ENCODE measurements at places on chromosomes 7 and 10.

DNA sequence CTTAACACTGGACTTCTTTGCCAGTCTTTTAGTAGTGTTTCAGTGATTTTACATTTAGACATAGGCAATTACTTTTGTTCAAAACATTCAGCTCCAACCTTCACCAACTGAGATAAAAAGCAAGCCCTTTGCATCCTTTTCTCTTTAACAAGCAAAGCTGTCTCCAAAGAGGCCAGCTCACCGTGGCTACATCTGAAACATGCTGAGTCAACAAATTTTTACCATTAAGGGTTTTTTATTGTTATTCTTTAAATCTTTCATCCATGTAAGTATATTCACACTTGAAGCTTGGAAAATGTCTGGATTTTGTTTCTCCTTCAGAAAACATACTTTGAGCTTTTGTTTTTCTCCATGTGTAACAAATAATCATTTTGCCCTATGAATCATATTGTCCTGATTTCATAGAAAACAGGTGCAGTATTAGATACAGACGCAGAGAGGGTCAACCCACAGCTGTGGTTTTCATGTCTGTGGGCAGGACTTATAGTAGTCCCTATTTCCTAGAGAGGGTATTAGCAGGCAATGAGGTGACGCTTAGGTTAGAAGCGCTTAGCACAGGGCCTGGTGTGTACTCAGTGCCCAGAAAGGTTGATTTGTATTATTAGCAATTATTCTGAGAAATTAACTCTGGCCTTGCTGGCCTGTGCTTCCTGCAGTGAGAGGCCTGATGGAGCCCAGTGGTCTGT, 99.5 kb downstream of the MKI67 start:
- DNase-seq, result no peak

- DNase-seq, result no peak
Measured at GRCh38 chr10:118754229-118754555, 578 bp downstream of the CACUL1 start.

GRCh38 chr7:150972023-150972468, 6.1 kb downstream of the KCNH2 start:
- DNase-seq, result no peak

GRCh38 chr10:88804083-88804812, 1.7 kb downstream of the LIPM start:
- no peak for DNase-seq

- peak; percentile 87 for DNase-seq
Measured at GRCh38 chr7:111744501-111745155, 182.3 kb upstream of the IMMP2L start.

DNA sequence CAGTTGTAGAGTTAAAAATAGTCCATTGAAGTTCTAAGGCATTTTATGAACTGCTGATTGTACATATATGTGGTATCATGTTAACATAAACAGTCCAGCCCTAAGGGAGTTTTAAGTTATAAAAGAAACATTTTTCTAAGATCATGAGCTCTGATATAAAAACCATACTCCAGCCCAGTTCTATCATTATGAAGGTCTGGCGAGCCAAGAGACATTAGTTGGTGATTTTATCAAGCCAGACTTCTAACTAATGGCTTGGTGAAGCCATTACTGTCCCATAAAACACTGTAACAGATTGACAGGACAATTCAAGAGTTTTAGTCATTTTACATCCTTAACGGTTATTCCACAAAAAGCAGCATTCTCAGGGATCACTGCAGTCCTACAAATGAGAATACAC, 221.6 kb downstream of the RNLS start:
- no peak for DNase-seq

- DNase-seq, result no peak
Measured at GRCh38 chr7:1329261-1329660, 96.6 kb downstream of the UNCX start.

All from fibroblast of skin of left biceps (primary cell).